ENCODE measurements at places on chromosomes 1 and 21.

GRCh38 chr1:219988387-219988786 is 57.9 kb downstream of the EPRS1 start:
- DNase-seq: no peak

DNA sequence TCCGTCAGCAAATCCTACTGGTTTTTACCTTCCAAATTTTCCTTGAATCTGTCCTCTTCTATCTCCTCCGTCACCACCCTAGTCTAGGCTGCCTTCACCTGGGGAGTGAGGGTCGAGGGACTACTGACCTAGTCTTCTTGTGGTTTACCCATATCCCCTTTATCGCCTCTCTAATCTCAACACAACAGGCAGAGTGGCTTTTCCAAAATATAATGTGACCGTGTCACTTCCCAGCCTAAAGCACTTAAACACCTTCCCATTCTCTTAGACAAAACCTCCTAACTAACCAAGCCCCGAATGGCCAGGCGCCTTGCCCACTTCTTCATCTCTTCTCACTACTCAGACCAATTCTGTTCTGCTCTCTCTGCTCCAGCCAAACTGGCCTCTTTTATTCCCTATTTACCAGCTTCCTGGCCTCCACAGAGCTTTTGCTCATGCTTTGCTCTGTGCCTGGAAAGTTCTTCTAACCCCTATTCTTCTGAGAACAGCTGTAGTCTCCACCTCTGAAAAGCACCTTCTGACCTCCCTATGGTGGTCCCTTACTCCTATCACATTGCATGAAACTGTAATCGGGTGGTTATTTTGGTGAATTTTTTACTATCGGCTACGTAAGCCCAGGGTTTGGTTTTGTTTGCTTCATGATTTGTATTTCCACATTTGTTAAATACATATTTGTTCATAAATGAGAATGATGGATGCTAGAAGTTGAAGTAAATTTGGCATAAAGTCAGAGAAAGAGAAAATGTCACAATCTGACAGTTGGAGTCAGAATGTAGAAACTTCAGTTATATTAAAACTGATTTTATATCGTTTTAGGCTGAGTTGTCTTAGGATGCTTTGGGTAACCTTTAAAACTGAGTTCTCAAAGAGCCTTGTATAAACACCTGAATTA is 1.2 kb upstream of the NBPF1 start:
- DNase-seq: no peak

DNA sequence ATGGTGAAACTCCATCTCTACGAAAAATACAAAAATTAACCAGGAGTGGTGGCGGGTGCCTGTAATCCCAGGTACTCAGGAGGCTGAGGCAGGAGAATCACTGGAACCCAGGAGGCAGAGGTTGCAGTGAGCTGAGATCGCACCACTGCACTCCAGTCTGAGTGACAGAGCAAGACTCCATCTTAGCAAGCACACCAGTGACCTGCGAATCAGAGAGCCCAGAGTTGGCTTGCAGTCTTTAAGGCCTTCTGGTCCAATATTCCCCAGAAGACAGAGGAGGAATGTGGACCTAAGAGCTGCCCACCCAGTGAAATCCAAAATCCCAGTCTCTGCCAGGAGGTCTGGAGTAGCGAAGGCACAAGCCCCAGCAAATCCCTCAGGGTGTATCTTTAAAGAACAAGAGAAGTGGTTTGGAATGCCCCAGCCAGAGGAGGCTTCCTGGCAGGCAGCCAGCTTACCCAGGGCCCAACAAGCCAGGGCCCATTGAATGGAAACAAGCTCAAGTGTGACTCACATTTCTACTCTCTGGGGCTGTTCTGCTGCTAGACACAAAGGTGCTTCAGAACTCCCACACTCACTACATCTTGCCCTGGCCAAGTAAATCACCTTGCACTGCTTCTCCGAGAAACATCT is 23.9 kb downstream of the GPR161 start:
- peak; percentile 82 for DNase-seq

DNA sequence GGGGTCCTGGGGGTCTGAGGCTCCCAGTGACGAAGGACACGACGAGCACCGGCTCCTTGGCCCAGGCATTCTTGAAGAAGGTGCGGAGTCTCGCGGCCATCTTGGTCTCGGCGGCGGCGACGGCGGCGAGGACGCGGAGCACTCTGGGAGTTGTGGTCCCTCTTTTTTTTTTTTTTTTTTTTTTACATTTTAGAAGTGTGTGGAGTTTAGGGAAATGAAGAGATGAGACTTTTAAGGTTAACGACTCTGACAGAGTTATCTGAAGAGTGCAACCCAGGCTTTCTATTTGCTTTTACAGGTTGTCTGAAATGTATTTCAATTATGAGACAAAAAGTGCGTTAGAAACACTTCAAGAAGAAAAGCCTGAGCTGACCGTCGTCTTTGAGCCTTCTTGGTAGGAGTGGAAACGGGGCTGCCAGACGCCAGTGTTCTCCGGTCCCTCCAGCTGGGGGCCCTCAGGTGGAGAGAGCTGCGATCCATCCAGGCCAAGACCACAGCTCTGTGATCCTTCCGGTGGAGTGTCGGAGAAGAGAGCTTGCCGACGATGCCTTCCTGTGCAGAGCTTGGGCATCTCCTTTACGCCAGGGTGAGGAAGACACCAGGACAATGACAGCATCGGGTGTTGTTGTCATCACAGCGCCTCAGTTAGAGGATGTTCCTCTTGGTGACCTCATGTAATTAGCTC is 9.7 kb downstream of the OR2B11 start:
- DNase-seq: peak; percentile 53

GRCh38 chr1:115492019-115492595 is 149.7 kb upstream of the VANGL1 start:
- DNase-seq: no peak

DNA sequence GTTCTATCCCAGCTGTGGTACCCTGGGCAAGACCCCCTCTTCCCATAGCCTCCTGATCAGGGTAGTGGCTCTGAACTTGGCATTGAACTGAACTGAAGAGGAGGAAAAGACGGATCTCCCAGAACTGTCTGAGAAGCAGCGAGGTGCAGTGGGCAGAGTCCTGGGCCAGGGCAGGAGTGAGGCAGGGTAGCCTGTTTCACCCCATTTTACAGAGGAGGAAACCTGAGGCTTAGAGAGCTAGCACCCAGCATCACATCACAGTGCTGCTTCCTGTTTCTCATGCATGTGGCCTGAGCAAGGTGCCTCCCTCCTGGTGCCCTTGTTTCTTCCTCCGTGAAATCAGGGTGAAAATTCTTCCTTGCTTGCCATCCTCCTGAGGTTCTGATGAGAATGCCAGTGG is 17.1 kb downstream of the ZNF362 start:
- DNase-seq: no peak

DNA sequence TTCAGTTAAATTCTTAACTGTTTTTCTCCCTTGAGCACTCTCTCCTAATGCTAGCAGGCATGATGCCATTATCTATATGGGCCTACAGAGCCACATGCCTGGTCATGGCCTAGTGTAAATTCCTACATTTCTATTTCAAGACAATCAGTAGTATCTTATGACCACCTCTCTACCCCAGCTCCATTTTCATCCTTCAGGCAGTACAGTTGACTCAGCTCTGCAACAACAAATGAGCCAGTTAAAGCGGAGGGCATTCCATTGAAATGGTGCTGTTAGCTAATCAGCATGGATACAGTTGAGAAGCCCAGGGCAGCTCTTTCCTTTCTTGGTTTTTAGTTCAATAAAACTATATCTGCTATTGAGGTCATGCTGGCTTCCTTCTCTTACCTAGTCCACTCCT is 150.0 kb downstream of the PPP1R12B start:
- DNase-seq: no peak

- no peak for DNase-seq
Observed at GRCh38 chr1:46148318-46148717, 15.9 kb upstream of the PIK3R3 start.

DNA sequence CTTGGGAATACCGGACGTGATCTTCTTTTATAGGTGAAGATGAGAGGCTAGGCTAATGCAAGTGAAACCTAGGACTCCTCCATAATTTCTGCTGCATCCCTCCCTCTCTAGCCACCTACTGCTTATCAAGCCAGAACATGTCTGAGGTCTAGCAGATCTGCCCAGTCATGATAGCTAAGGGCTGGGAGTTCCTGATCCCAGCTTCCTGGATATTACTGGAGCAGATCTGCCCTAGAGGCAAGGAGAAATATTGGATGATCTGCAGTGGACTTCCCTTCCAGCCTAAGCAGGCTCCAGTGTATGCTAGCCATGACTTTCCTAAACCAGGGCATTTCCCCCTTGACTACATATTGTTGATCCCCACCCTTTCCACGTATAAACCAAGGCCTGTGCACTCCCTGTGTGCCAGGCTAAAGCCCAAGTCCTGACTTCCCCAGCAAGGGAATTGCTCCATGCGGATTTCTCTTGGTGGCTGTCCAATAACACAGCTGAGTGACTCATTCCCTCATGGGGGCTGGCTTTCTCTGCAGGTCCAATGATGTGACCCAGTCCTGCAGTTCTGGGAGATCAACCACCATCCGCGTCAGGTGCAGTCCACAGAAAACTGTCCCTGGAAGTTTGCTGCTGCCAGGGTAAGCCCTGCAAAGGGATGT is 15.5 kb upstream of the SARS1 start:
- peak; percentile 93 for DNase-seq

DNA sequence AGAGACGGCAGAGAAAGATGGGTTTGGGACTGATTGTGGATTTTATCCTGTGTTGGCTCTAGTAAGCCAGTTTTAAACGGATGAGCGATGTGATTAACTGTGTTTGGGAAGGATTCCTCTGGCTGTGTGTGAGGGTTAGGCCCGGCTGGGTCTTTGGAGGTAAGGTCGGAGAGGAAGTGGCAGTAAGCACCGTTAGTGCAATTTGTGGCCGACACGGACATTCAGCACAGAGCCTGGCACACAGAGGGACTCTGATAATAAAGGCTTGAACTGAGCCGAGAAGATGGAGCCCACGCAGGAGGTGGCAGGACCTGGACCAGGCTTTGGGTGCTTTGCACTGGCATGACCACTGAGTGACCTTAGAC is 1.3 kb downstream of the MTFR1L start:
- DNase-seq: no peak

DNA sequence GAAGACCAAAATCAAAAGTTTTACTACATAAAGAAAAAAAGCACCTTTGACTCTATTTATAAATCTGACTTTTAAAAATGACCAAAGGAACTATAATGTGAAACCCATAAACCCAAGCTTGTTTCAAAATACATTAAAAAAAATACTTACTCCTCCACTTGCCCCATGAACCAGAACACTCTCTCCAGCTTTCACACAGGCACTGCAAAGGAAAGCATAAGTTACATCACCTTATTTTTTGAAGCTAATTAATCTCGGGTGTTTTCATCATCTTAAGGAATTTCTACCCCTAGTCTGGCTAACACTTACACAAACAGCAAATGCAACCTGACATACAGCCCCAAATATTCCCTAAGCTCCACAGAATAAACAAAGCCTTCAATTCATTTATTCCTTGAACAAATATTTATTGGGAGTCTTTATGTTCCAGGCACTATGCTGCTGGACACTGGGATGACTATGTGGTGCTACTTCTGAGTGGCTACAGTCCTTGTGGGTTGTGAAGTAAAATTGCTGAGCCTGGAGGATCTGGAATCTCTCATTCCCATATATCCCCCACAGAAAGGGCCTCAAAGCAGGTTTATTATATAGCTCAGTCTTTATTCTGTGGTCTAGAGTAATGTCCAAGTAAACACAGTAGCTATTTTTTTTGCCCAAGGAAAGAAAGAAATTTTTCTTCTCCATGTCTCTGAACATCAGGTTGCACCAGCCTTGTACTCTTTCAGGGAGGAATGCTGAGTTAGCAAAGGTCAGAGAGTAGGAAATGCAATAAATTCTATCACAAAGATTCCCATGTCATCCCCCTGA is 18.2 kb downstream of the CRYZ start:
- DNase-seq: no peak

- no peak for DNase-seq
Observed at GRCh38 chr1:5917591-5918274, 74.5 kb downstream of the NPHP4 start.

All from fibroblast of the aortic adventitia (primary cell).